Retina (tissue), 1 donor: ENCODE measurements at places on chromosomes 13 and 19.

GRCh38 chr13:35483761-35484160 lies 7.3 kb upstream of the MAB21L1 start:
- no peak for DNase-seq

GRCh38 chr13:79427265-79427664 lies 21.2 kb upstream of the RBM26 start:
- no peak for DNase-seq

DNA sequence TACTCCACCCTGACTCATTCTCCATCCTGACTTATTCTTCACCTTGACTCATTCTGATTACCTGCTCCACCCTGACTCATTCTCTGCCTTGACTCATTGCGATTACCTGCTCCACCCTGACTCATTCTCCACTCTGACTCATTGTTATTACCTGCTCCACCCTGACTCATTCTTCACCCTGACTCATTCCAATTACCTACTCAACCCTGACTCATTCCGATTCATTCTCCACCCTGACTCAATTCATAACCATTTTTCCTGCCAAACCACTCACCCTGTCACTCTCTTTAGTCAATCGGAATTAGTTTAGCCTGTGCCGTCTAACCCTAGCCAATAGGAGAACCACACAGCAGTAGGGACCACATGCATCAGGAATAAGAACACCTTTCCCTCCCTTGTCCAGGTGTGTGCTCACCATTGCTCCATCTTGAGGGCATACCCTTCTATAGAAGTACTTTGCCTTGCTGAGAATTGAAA lies 1227.4 kb upstream of the PCDH20 start:
- no peak for DNase-seq

GRCh38 chr19:30406220-30407067 lies 34.3 kb downstream of the ZNF536 start:
- peak; percentile 47 for DNase-seq

GRCh38 chr19:46772170-46773017 lies 16.0 kb downstream of the SLC1A5 start:
- no peak for DNase-seq

DNA sequence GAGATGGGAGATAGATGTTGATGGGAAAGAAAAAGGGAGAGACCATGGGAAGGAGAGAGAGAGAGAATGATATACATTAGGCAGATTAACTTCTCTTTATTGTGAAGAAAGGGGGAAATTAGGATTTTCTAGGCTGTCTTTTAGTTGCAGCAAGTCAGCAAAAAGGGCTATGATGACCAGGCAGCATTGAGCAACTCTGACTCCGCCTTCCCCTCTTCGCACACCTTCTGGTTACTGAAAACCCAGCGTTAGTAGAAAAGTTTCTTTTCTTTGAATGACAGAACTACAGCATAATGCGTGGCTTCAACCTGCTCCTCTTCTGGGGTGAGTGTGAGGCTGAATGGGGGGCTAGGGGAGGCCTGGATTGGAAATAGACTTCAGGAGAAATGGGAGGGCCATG lies at the start of gene ADGRE1:
Gene ADGRE1 (plus strand): TSS at position 264 of the 400 bp plus-strand sequence. CDS start 30 bp downstream, at position 294.
- no peak for DNase-seq

DNA sequence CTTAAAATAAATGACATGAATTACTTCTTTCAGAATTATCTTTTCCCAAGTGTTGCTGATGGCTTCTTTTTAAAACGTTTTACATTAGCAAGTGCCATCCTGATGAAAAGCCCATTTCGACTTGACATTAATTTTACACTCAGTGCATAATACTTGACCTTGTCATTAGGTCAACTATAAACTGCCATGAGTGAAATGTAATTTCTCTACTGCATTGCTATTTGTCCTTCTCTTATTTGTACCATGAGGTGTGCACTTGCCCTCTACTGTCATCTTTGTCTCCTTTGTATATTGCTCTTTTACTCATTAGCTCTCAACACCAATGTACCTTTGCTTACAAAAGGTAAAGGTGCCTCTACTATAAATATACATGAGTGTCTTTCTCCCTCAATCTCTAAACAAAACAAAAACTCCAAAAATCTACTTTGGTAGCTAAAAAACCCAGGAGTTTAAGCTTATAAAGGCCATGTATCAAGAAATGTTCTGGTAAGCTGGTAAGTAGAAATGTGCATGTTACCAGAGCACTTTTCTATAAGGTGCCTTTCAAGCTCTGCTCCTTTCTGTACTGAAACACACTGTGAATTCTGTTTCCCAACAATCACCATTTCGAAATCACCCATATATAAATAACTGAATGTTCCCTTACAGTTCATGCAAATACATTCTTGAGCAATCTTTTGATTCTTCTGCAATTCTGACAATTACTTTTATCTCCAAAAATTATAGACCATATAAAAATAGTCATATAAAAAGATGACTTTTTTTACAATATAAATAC lies 351.4 kb downstream of the SLITRK5 start:
- no peak for DNase-seq

DNA sequence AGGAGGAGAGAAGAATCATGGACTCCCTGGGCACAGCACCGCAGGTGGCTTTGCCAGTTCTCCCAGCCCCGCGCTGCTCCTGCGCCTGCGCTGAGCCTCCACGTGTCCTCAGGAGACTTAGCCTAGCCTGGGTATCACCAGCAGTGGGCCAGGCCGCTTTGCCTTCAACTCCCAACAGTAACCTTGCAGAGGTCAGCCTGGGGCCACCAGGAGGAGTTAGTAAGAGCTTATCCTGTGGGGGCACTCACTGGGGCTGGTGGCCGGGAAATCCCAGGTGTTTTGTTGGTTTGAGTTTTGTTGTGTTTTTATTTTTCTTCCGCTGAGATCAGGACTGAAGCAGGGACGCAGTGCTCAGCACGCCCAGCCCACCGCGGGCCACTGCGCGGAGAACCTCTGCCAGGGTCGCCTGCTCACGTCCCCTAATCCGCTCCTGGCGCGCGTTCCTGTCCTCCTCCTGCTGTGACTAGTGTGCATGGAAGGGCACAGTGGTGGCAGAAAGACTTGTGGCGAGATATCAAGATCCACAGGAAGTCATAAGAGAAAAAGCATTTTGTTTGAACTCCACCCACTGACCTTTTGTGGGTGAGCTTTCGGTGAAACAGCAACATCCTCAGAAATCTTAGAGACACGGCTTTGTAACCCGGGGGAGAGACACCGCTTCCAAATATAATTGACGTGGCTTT lies 207.4 kb upstream of the RFC3 start:
- DNase-seq: peak; percentile 79

GRCh38 chr13:76512721-76513145 lies 373.5 kb downstream of the KCTD12 start:
- no peak for DNase-seq

- DNase-seq: no peak
These were observed 240.9 kb upstream of the SERP2 start for GRCh38 chr13:44132710-44133109.

GRCh38 chr19:30924670-30925069 lies 424.6 kb downstream of the TSHZ3 start:
- no peak for DNase-seq

DNA sequence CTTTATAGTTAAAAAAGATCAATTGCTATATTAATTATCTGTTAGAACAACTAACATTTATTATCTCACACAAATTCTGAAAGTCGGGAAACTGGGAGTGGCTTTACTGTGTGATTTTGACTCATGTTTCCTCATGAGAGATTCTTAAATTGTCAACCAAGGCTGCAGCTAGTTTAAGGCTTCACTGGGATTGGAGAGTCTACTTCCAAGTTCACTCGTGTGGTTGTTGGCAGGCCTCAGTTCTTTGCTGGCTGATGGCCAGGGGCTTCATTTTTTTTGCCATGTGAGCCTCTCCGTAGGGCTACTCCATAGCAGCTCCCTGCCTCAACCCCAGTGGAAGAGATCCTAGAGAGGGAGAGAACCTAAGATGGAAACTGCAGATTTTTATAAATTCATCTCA lies 24.5 kb upstream of the LPAR6 start:
- DNase-seq: no peak

DNA sequence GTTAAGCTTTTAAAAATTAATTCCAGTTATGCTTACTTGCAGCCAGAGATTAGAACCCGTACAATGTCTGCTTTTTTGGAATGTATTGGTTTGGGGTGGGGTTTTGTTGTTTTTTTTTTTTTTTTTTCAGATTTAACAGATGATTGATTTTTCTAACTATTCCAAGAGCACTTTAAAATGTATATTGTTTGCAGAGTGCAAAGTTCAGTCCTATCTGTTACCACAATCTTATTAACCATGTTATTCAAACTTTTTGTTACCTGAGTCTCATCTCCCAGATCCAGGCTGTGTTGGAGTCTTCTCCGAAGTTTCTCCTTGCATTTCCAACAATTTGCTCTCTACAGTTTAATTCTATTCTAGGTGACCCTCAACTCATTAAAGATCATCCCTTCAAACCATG lies 91.3 kb downstream of the INSR start:
- no peak for DNase-seq

- DNase-seq: no peak
These were observed 2.7 kb upstream of the HPN start for GRCh38 chr19:35038623-35039512.

- peak; percentile 51 for DNase-seq
These were observed 5.9 kb upstream of the C1QTNF9B start for GRCh38 chr13:23902975-23903905.

GRCh38 chr13:102322211-102322610 lies 79.6 kb downstream of the FGF14 start:
- DNase-seq: no peak

DNA sequence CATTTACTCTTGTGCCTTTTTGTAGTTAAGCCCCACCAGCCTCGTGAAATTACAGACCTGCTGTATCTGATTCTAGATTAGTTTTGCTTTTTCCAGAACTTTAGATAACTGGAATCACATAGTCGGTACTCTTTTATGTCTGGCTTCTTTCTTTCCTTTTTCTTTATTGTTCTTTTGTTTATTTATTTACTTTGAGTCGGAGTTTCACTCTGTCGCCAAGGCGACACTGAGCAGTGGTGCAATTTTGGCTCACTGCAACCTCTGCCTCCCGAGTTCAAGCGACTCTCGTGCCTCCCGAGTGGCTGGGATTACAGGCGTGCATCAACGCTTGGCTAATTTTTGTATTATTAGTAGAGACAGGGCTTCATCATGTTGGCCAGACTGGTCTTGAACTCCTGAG lies 6.0 kb upstream of the NCCRP1 start:
- no peak for DNase-seq

- DNase-seq: no peak
These were observed 67.7 kb upstream of the TEX29 start for GRCh38 chr13:111252446-111253364.

GRCh38 chr19:15114153-15114540 lies 6.9 kb downstream of the SYDE1 start:
- no peak for DNase-seq

DNA sequence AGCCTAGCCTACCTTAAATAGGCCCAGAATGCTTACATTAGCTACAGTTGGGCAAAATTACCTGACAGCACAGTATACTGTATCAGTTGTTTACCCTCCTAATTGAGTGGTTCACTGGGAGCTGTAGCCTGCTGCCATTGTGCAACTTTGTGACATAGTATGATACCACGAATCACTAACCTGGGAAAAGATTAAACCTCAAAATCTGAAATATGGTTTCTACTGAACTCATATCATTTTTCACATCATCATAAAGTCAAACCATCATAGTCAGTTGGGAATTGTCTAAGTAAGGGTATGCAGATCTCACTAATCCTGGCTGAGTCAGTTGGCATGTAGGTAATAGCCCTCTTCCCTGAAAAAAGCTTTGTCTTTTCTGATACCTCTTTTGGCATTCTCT lies 9.2 kb downstream of the PAN3 start:
- DNase-seq: no peak

- DNase-seq: no peak
These were observed 415.4 kb upstream of the KLHL1 start for GRCh38 chr13:70523622-70524021.

GRCh38 chr19:48804496-48804895 lies 6.3 kb downstream of the BCAT2 start:
- DNase-seq: no peak

DNA sequence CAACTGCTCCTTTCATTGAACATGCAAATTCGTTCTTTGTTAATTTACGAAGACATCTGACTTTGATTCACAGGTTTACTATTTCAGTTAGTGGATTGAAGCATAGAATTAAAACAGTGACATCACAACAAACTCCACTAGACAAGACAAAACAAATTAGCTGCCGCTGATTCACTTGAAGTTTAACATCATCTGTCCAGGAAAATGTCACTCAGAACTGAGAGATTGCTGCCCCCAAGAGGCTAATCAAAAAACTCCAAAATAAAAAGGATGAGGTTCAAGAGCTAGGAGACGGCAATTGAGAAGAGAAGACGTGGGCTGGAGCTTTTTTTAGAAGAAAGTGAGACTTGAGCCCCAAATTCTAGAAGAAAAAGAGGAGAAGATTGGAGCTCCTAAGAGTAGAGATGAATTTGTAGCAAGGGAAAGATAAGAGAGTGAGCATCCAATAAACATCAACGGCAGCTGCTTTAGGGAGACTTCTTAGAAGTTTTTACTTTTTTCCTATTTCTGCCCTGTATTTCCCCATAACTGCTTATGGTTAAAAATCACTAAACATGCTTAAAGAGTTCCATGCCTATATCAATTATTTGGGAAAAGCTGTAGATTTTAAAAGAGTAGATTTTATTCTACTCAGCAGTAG lies 40.8 kb upstream of the TPP2 start:
- peak; percentile 62 for DNase-seq
